Inflammatory macrophage (primary cell): ENCODE measurements at places on chromosomes 2 and 18.
A peak's percentile ranks its signal among the peaks of the same experiment; 100 is the strongest.

DNA sequence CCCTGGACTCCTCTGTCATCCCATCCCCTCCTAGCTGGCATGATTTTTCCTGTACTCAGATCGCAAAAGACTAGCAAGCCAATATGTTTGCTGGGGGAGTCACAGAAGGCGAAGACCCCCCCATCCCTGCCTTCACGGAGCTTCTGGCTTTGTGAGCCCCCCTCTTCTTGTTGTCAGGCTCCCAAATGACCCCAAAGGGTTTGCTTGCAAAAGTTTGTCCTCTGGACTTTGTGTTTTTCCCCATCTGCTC, 169.9 kb downstream of the SMAD7 start:
- no peak for DNase-seq

GRCh38 chr18:44548291-44549221, 132.1 kb upstream of the SETBP1 start:
- DNase-seq: peak; percentile 74

- no peak for DNase-seq
Observed at GRCh38 chr2:3139906-3140305, 237.7 kb downstream of the EIPR1 start.

DNA sequence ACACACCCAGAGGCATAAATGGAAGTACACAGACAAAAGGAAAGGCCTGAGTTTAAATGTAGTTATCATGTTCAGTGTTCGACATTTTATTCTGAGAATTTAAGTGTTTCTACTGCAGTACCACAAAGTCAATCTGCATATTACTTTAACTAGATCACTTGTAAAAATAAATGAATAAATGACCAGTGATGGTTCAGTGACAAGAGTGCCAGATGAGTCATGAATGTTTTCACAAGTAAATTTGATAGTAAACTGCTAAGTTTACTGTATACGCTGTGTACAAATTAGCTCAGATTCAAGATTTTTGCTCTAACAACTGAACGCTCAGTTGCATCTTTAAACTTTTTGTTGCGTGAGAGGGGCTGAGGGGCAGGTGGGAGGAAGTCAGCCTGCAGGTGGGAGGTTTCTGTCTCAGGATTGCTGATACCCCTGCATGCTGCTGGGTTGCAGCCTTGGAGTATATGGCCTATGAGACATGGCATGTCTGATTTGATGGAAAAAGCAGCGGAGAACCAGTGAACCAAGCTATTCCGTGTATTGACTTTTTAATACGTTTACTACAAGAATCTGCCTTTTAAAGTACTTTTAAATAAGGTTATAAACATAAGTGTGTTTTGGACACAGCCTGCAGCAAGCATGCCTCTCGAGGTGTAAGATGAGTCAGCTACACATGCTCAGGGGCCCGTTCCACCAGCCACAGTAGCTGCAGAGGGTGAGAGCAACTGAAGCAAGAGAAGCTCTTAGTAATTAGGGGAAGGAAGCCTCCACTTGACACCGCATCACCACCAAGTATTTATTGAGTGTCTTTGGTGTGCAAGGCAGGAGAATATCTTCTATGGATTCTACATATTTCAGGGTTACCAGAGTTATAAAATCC, 245.1 kb downstream of the NEDD4L start:
- peak; percentile 36 for DNase-seq

GRCh38 chr2:33505966-33506365, 29.5 kb downstream of the RASGRP3 start:
- no peak for DNase-seq

- DNase-seq: no peak
Observed at GRCh38 chr2:81334046-81334445, 1029.5 kb upstream of the LRRTM1 start.
